Ureter (tissue), 1 donor: ENCODE measurements at places on chromosomes 7 and 10. TPM values are rescaled to one million over a fixed set of nuclear protein-coding genes. Genes with fewer than 3 reads are reported as not detected.

The HOXA2 gene
- total RNA-seq = 1.8 TPM

The SPRN gene
- total RNA-seq = not detected

The ACTR3C gene
- total RNA-seq = 18.2 TPM

The WDFY4 gene
- 7.0 TPM for total RNA-seq

The CTTNBP2 gene
- total RNA-seq = 16.6 TPM
